ENCODE measurements at places on chromosomes 13 and 19.

- no peak for DNase-seq
Measured at GRCh38 chr13:111288276-111288675, 32.2 kb upstream of the TEX29 start.

- peak; percentile 8 for DNase-seq
Measured at GRCh38 chr19:23286477-23286876, 36.3 kb upstream of the ZNF724 start.

DNA sequence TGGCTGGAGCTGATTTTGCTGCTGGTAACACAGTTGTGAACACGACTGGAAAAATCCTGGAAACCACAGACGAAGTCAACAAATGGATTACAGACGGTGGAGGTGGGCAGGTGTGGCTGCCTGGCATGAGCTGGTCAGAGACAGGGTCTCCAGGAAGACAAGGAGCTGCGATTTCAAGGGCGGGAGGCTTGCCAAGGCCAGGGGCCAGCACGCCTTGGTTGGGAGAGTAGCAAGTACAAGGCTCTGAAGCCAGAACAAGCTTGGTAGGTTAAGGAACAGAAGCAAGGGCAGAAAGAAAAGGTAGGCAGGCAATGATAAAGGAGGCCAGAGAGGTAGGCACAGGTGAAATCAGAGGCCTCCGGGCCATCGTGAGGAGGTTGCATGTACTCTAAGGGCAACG is 50.7 kb upstream of the AMER2 start:
- no peak for DNase-seq

- DNase-seq: no peak
Measured at GRCh38 chr13:86298725-86299124, 499.5 kb upstream of the SLITRK6 start.

DNA sequence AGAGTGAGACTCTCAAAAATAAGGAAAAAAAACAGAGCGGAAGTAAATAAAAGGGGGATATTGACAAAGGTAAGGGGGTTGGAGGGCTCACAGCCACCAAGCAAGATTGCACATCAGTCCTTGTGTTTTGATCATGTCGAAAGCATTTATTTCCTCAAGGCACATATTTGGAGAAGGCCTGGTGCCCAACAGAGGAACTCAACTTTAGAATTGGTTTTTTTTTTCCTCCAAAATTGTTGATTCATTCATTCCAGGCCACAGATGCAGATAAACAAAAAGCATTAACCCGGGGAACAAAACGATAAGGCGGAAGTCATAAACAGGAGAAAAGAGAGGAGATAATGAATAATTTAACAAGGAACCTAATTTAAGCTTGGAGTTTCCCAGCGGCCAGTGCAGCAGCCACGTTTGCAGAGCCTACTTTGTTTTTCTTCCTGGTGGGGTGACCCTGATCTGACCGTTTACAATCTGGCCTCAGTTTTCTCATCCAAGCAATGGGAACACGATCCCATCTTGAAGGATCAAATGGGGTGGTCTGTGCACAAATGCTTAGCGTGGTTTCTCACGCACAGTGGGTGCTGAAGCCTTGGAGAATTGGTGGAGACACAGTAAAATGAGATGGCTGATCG is 2.1 kb upstream of the PTPRS start:
- no peak for DNase-seq

DNA sequence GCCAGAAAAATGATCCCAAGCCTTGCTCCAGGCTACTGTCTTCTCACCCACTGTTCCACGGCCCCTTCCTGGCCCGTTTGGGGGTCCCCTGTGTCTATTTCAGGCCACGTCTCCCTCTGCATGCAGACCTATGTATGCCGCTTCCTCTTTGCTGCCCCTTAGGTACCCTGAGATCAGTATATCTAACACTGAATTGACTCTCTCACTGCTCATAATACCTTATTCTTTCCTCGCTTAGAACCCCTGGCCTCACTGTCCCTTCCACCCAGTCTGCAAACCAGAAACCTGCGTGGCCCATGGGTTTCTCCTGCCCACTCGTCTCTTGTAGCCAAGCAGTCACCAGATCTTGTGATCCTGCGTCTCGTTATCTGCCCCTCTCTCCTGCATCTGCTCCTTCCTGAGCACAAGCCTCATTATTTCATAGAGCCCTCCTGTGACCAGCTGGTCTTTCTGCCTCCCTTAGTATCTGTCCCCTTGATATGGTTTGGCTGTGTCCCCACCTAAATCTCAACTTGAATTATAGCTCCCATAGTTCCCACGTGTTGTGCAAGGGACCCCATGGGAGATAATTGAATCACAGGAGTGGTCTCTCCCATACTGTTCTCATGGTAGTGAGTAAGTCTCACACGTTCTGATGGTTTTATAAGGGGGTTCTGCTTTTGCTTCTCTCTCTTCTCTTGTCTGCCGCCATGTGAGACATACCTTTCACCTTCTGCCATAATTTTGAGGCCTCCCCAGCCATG is 109.0 kb upstream of the RNF113B start:
- DNase-seq: no peak

DNA sequence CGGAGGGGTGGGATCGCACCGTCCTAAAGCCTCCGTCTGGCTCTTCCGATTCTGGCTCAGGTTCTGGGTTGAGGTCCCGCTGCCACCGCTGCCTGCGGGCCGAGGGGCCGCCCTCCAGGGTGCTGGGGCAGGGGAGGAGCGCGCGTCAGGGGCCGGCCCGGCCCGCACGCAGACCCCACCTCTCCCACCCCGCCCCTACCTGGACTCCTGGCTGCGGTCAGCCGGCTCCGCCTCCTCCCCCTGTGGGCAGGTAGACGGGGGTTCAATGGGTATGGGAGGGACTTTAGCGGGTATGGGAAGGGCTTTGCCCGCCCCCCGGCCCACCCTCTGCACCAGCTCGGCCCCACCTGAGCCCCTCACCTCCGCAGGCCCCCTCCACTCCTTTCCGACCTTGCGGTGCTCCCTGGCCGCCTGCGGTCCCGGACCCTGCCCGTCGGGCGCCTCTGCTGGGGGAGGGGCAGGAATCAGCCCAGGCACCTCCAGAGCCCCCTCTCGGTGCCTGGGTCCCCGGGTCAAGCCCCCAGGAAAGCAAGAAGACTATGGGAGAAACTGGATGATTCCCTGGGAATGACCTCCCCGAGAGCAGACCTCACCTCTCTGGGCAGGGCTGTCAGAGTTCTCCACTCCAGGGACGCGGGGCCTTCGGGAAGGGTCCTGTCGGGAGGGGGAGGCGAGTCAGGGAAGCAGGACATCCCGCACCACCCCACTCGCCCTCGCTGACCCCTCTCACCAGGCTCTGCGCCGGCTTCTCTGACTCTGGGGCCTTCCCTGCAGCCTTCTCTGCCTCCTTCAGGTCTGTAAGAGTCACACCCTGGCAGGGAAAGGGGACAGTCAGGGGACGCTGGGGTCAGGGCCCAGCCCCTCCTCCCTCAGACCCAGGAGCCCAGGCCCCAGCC is 17.0 kb downstream of the EPS8L1 start:
- no peak for DNase-seq

DNA sequence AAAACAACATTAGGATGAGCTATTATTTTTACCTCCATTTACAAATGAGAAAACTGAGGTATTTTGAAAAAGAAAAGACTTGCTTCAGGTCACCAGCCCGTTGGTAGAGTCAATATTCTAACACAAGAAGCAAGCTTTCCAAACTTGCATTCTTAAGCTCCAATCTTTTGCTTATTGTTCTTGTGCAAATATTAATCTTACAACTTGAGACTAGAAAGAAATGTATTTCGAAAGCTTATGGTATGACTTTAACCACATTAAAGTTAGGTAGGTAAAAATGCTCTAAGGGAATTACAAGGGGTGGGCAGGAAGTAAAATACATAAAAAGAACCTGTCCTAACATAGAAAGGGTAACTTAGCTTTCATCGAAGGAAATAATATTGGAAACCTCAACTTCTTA is 453.9 kb downstream of the SLITRK5 start:
- DNase-seq: no peak
